ENCODE measurements at places on chromosomes 3 and 15.

GRCh38 chr3:4976109-4976508, 3.1 kb upstream of the BHLHE40 start:
- DNase-seq = peak; percentile 86

DNA sequence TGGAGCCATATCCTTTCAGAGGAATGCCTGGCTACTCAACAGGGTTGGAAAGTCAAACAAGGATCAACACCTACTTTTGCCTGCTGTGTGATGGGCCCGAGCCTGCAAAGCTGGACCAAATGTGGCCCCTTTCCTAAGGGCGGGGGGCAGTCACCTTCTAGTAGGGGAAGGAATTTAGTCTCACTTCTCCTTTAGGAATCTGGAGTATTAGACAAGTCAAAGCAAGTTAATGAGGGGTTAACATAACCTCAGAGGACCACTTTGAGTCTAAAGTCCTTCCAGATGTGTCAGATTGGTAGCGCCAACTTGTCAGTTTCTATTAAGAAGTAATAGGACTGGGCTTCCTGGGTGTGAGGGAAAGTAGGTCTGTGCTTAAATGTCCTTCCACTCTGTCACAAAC, 6.8 kb downstream of the EXOSC7 start:
- no peak for DNase-seq

GRCh38 chr15:60901647-60902046, 327.5 kb downstream of the RORA start:
- no peak for DNase-seq

DNA sequence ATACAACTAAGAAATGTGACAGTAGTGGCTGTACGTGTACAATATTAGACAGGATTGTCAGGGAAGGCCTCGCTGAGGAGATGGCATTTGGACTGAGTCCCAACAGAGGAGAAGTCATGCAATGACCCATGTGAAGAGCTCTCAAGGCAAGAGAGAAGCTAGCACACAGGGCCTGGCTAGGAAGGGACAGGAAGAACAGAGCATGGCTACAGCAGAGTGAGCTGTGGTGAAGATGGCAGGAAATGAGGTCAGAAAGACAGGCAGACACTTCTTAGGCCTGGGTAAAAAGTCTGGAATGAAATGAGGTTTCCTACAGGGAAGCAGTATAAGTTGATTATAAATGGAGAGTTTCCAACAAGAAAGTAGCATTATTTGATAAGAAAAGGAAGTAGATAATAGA, 33.2 kb upstream of the LEKR1 start:
- DNase-seq = peak; percentile 50

DNA sequence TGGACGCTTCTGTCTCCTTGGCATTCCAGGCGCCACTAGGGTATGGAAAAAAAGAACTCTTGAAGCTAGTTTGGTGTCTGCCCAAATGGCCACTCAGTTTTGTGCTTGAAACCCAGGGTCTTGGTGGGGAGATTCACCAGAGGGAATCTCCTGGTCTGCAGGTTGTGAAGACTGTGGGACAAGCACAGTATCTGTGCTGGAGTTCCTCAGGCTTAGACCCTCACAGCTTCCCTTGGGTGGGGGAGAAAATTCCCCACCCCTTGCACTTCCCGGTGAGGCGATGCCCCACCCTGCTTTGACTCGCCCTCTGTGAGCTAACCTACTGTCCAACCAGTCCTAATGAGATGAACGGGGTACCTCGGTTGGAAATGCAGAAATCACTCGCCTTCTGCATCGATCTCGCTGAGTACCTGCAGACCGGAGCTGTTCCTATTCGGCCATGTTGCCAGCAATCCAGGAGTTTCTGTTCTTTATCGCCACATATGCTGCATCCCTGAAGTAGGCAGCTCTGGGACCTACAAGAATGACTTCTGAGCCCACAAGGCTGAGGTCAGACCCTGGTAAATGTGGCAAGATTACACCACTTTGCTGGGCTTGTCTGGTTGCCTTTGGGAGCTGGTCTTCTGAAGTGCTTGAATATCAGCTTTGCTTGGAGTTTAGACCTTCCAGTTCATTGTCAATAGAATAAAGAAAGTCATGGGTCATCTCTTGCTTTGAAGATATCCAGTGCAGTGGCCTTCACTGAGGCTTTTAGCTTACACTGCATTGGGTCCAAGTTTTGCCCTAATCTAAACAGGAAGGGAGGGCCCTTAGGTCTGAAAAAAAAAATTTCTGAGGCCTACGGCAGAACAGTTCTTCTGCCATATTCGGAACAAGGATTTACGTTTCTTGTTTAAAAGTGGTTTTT, 51.0 kb downstream of the SLC2A2 start:
- no peak for DNase-seq

DNA sequence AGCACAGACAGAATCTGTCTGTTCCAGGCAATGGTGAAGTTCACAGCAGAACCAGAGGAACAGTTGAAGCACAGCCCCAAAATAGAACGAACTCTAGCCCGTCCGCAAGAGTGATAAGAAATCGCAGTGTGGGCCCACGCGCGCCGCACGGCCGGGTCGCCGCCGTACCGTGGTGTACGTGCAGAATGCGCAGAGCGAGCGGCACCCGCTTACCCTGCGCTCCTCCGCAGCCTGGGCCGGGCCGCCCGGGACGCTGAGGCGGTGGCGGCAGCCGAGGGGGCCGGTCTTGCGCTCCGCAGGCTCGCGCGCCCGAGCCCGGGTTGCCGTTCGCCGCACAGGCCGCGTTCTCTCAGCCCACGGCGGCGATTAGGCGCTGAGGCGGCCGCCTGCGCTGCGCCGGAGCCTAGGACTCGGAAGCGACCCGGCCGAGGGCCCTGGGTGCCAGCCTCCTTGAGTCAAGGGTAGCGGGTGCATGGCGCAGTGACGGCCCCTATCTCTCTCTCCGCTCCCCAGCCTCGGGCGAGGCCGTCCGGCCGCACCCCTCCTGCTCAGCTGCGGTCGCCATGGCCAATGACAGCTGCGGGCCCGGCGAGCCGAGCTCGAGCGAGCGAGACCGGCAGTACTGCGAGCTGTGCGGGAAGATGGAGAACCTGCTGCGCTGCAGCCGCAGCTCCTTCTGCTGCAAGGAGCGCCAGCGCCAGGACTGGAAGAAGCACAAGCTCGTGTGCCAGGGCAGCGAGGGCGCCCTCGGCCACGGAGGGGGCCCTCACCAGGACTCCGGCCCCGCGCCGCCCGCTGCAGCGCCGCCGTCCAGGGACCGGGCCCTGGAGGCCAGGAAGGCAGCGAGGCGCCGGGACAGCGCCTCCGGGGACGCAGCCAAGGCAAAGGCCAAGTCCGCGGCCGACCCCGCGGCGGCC, 20.5 kb downstream of the WDR73 start:
- peak; percentile 60 for DNase-seq

DNA sequence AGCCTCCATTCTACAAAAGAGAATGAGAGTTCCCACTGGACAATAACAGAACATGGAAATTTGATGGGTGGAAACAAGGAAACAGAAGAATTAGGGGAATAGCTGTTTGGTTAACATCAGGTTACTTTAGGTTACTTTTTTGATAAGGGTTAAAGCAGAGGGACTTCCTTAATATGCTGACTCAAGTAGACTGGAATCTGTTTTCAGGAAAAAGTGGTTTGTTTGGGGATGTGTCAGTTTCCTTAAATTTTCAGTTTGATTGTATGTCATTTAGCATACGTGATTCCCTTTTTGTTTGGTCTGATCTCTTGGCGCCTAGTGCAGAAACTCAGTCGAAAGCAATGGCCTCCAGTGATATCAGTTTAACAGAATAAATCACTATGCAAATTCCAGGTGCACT, 411.8 kb upstream of the GRM7 start:
- no peak for DNase-seq

- DNase-seq = no peak
Observed at GRCh38 chr3:182914341-182914740, 66.0 kb downstream of the DCUN1D1 start.

- DNase-seq = peak; percentile 2
Observed at GRCh38 chr3:189659571-189659970, 28.4 kb downstream of the TP63 start.

- DNase-seq = peak; percentile 89
Observed at GRCh38 chr3:120558771-120559241, 37.3 kb upstream of the NDUFB4 start.

- DNase-seq = peak; percentile 27
Observed at GRCh38 chr3:93988283-93988682, 8.3 kb downstream of the ARL13B start.
